ENCODE measurements at places on chromosomes 11 and 22.
A peak's percentile ranks its signal among the peaks of the same experiment; 100 is the strongest.

DNA sequence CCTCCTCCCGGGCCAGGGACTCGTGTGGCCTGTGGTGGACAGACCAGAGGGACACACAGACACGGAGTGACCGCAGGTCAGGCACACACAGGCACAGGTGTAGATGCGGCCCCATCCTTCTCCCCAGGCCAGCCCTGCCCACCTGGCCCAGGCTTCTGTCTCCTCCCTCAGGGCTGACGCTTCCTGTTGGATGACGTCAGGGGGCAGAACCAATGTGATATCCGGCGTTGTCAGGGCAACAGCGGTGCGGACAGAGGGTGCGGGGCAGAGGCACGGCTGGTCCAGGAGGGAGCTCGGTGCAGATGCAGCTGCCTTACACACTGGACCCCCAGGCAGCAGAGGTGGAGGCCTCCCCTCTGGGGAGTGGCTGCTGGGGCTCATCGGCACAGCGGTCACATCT, 2.9 kb upstream of the TUBGCP6 start:
- DNase-seq: peak; percentile 57

DNA sequence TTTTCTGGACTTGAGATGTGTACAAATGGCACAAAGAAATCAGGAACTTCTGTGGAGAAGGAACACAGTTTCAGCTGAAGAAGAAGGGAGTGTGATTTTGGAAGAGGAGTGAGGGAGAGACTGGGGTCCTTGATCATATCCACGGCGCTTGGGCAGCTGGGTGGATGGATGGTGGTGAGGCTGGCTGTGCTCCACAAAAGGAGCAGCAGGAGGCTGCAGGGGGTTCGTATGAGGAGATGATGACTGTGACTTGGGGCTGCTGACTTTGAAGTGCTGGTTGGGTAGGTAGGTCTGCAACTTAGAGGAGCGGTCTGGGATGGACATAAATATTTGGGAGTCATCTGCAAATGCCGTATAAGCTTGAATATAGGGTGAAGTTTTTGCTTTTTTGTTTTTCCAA, 1.3 kb upstream of the DCHS1 start:
- DNase-seq: peak; percentile 6

GRCh38 chr11:15213471-15214231, 98.9 kb downstream of the INSC start:
- no peak for DNase-seq

DNA sequence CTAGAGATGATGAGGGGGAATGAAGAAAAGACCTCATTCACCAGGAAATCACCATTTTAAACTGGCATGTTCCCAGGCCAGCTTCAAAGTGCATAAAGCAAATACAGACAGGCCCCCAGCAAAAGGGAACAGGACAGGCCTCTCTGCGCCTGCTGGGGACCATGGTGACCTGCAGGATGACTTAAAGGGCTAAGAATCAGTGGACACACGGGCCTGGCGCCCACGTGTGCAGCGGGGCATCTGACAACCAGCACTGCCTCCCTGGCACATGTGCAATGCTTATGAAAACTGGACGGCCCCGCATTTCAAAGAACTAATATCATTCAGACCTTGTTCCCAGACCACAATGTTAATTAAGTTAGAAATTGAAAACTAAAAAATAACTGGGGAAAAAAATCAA, 35.6 kb downstream of the TBX1 start:
- no peak for DNase-seq

- DNase-seq: peak; percentile 23
Measured at GRCh38 chr11:82864268-82864667, 36.0 kb downstream of the PRCP start.

DNA sequence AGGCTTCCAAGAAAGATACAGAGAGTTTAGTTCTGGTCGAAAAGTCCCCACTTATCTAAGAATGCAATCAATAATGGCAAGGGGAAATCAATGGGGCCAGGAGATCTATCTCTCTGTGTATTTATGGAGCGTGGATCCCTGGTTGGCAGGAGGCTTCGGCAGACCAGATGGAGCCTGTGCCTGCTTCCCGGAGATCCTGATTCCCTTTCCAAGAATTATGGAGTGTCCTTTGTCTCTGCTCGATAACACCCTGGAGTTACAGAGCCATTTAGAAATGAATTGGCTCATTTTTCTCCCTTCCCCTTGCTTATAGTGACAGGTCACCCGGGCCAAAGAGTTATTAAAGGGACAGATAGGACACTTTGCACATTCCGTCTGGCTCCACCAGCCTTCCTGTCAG, 92.4 kb downstream of the ISX start:
- DNase-seq: no peak

DNA sequence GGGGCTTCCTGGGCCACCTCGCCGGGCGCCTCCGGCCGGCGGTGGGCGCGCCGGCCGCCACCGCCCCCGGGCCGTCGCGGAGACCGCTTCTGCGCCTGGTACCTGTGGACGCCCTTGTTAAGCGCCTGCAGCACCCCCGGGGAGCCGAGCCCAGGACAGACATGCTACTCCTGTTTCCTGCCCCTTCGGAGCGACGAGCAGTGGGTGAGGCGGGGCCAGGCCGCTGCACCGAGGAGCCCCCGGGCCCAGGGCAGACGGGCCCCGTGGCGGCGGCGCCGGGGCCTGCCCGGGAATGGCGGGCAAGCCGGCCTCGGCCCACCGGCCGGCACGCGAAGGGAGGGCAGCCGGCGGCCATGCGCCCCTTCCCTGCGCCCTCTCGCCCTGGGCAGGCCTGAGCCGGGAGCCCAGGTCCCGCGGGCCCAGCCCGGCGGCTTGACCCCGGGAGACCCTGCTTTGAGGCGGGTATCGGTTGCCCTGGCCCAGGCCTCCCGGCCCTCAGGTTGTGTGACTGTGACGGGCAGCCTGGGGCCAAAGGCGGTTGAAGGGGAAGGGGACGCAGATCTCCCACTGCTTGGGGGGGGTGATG, 789 bp upstream of the KDM2A start:
- peak; percentile 29 for DNase-seq

DNA sequence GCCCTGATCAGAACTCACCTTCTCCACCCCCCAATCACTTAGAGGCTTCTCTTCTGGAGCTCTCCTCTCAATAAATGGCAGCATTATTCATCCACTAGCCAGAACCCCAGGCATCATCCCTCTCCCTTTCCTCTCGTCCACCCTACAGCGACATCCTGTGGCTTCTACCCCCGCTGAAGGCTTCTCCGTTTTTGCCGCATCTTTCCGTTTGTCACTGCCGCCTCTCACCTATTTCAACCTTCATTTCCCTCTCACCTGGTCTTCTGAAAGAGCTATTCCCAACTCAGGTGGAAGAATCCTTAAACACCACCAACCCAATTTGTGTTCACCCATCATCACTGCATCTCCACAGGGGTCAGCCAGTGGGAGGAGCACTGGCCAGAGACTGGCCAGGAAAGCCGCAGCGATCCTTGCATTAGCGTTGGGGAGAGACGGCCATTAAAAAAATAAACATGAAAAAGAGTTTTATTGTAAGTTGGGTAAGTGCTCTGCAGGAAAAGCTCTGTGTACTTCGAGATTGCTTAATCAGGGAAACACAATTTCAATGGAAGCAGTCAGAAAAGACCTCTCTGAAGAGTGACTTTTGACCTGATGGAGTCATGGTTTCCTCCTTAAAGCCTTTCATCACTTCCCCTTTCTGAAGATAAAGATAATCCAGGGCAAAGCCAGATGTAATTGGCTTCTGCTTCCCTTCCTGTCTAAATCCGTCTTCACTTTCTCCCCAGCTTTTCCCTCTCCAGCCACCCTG, 36.7 kb downstream of the SPATA19 start:
- DNase-seq: no peak

- no peak for DNase-seq
Measured at GRCh38 chr11:64291752-64292459, 804 bp downstream of the KCNK4 start.

- no peak for DNase-seq
Measured at GRCh38 chr22:48919851-48920589, 907.7 kb downstream of the BRD1 start.

- DNase-seq: no peak
Measured at GRCh38 chr11:94771390-94771789, 3.2 kb downstream of the AMOTL1 start.

DNA sequence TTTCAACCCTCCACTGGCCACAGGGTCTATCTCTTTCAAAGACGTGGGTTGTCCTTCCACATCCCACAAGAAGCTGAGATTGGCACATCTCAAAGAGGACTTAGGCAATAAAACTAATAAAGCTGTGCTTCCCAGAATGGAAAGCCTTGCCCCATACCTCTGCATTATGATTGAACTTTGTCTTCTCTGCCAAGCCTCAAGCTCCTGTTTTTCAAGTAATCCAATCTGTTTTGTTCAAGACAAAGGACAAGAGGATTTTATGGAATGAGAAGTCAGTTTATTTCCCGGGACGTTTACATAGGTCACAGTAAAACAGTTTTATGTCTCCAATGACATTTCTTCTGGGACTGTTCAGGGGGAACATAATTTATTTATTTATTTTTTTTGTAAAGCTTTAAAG, 108.4 kb downstream of the GALNT18 start:
- DNase-seq: no peak

GRCh38 chr11:112650527-112650926, 310.7 kb upstream of the NCAM1 start:
- DNase-seq: no peak

DNA sequence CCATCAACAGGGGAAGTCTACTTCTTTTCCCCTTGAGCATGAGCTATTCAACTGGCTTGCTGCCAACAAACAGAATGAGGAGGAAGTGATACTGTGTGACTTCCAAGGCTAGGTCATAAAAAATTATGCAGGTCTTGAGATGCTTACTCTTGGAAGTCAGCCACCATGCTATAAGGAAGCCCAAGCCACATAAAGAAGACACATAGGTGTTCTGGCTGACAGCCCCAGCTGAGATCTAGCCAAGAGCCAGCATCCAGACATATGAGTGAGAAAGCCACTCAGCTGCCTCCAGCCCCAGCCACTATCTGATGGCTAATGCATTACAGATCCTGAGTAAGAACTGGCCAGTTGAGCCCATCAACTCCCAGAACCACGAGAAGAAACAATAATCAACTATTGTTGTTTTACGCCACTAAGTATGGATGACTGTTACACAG, 31.0 kb upstream of the PPP2R1B start:
- DNase-seq: peak; percentile 27

- no peak for DNase-seq
Measured at GRCh38 chr11:9074338-9075029, 16.9 kb downstream of the SCUBE2 start.

DNA sequence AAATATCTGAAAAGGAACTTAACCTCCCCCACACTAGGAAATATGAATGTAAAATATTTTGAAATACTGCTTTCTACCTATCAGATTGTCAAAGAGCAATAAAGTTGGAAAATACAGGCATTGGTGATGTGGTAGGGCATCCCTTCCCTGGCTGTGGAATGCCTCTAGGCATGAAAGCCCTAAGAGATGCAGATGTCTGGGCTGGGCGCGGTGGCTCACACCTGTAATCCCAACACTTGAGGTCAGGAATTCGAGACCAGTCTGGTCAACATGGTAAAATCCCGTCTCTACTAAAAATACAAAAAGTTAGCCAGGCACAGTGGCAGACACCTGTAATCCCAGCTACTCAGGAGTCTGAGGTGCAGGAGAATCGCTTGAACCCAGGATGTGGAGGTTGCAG, 22.0 kb downstream of the ARAP1 start:
- DNase-seq: no peak

DNA sequence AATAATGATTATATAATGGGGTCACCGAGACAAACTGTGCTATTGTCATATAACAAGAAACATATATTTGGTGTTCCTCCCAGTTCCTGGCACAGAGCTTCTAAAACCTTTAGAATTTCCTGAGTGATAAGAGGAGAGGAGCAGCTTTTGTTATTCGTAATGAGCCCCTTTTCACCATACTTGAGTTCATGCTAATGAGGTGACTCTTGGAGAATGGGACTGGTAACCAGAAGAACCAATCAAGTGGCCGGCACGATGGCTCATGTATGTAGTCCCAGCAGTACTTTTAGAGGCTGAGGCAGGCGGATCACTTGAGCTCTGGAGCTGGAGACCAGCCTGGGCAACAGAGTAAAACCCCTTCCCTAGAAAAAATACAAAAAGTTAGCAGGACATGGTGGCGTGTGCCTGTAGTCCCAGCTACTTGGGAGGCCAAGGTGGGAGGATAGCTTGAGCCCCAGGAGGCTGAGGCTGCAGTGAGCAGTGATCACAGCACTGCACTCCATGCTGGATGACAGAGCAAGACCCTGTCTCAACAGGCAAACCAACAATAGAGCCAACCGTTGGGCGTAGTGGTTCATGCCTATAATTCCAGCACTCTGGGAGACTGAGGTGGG, 62.7 kb upstream of the FTH1 start:
- DNase-seq: no peak

DNA sequence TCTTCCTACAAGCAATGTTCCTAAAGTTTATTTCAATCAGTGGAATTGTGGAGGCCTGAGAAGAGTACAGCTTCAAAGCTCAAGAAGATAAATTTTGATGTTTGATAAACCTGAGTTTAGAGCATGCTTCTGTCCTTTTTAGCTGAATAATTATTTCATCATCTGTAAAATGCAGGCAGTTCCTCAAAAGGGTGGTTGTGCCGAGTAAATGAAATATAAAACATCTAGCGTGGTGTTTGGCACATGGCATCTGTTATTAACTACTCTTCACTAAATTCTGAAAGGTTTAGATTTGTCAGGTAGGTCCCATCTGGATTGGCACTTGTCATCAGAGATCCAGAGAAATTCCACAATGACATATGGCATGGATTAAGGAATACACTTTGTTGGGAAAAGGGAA, 155.1 kb downstream of the DDX10 start:
- DNase-seq: no peak

DNA sequence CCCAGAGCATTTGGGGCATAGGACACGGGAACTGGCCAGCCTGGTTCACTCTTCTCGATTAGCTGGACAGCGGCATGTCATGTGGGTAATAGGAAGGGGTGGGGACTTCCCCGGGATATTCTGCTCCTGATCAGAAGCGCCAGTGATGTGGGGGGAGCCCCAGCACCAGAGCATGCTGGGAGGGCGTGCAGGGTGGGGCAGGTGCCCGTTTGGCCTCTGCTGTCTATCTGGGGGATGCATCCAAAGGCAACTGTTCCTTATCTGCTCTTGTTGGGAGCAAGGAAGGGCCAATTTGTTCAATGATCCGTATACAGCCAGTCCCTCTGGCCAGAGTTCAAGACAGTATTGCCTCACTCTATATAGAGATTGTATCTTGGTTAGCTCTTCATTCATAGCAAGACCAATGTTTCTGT, 43.6 kb downstream of the PPARA start:
- DNase-seq: no peak

- no peak for DNase-seq
Measured at GRCh38 chr11:116730601-116731000, 42.2 kb downstream of the BUD13 start.

- DNase-seq: no peak
Measured at GRCh38 chr11:108289699-108290098, 66.8 kb downstream of the ATM start.

GRCh38 chr22:47315862-47316419, 553.5 kb downstream of the TBC1D22A start:
- no peak for DNase-seq

GRCh38 chr11:61588728-61589191, 7.9 kb upstream of the SYT7 start:
- DNase-seq: no peak

- DNase-seq: no peak
Measured at GRCh38 chr22:20763630-20764470, 10.1 kb upstream of the SERPIND1 start.

GRCh38 chr11:114621072-114621471, 25.5 kb upstream of the NXPE4 start:
- DNase-seq: no peak
